ENCODE measurements at places on chromosomes 16 and 17. TPM values are rescaled to one million over a fixed set of nuclear protein-coding genes. Genes with fewer than 3 reads are reported as not detected.

Gene PPP1R1B
- total RNA-seq = not detected

Gene RCVRN
- total RNA-seq = not detected

Gene HOXB7
- 6.9 TPM for total RNA-seq

Gene HS3ST6
- total RNA-seq = not detected

Gene TMEM92
- total RNA-seq = under 0.01 TPM

Gene MGRN1
- total RNA-seq = 40.2 TPM

Gene LGALS3BP
- 10.8 TPM for total RNA-seq

Gene CHST4
- total RNA-seq = not detected

Gene ADAD2
- total RNA-seq = 0.44 TPM

Gene CCL1
- total RNA-seq = not detected

Gene AANAT
- not detected for total RNA-seq

Gene SLC46A1
- 3.6 TPM for total RNA-seq

Gene USP43
- not detected for total RNA-seq

Gene ANKFN1
- not detected for total RNA-seq

Gene ACSM2B
- not detected for total RNA-seq

Gene DPEP3
- total RNA-seq = not detected

Gene MMP2
- 73.8 TPM for total RNA-seq

Gene SYT17
- total RNA-seq = 1.5 TPM

Gene SLC9A5
- 0.32 TPM for total RNA-seq

Gene TPSD1
- not detected for total RNA-seq

Gene MYH13
- not detected for total RNA-seq

Gene FLYWCH2
- total RNA-seq = 59.3 TPM

Gene NPIPB9
- 1.5 TPM for total RNA-seq
